ENCODE measurements at places on chromosomes 13 and 19.

- DNase-seq, result no peak
These were observed 1060.5 kb downstream of the DIAPH3 start for GRCh38 chr13:59103004-59103768.

DNA sequence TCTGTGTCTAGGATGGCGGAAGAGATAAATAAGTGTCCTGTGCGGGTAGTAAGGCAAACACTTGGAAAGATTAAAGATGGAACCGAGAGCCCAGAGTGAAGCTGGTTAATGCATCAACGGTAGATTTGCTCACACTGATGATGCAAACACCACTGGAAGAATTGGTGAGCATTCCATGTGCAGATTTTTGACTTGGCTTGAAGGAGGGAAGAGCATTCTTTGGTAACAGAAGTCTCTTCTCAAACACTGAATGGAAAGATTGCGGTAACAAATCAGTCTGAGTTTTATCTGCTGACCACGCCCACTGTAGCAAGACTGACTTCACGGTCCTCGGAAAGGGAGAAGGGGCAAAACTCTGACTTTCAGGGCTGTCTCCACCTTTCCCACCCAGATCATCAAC lies 112.5 kb downstream of the COL4A1 start:
- DNase-seq, result no peak

- DNase-seq, result no peak
These were observed 651.2 kb downstream of the SLITRK6 start for GRCh38 chr13:85148009-85148408.

- no peak for DNase-seq
These were observed 6.1 kb upstream of the PRKD2 start for GRCh38 chr19:46723023-46723461.

DNA sequence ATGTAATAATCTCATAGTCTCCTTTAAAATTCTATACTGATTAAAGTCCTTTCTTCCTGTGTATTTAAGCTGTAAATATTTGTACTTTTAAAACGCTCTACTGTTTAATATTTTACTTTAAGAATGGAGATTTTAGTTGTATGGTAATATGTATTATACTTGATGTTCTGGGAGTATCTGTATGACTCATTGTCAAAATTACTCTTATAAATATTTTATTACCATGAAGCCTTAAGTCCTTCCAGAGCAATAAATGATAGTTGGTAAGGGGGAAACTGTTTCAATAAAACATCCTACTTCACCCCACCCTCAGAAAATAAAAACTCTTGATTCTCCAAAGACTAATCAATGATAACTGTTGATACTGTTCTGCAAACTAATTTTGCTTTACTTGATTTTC lies 6.4 kb downstream of the PCDH9 start:
- no peak for DNase-seq

GRCh38 chr13:47549219-47549752 lies 451.8 kb downstream of the SUCLA2 start:
- DNase-seq, result no peak

GRCh38 chr13:106986687-106987426 lies 418.9 kb upstream of the ARGLU1 start:
- DNase-seq, result no peak

- no peak for DNase-seq
These were observed 27.3 kb upstream of the SLC7A10 start for GRCh38 chr19:33252971-33253370.

DNA sequence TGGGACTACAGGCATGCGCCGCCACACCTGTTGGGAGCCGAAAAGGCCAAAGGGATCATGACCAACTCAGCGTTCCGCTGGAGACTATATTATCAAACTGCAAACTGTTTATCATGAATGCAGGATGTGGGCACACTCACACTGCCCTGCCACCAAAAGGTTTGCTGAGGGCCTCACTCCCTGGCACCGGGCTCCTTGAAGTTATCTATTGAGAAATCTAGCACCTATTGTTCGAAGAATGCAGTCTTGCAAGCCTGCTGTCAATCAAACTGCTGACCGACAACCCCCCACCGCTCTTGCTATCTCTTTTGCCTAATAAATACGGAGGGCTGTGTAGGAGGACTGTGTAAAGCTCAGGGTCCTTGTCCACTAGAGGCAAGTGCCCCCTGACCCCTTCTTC lies 5.2 kb upstream of the ZNF836 start:
- DNase-seq, result no peak

DNA sequence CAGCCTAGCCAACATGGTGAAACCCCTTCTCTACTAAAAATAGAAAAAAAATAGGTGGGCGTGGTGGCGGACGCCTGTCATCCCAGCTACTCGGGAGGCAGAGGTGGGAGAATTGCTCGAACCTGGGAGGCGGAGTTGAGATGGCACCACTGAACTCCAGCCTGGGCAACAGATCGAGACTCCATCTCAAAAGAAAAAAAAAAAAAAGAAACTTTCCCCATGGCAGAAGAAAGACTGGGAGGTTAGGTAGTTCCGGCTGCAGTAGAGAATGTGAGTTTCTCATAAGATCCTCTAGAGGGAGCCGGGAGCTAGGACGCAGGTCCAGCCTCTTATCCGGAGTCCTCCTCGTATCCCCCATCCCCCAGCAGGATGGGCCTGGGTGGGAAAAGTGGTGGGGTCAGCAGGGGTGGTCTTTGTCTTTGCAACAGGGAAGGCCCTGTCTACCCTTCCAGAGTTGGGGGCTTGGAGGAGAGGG lies 13.2 kb upstream of the CREB3L3 start:
- no peak for DNase-seq

- no peak for DNase-seq
These were observed 828.4 kb upstream of the SLC10A2 start for GRCh38 chr13:103894626-103895025.

DNA sequence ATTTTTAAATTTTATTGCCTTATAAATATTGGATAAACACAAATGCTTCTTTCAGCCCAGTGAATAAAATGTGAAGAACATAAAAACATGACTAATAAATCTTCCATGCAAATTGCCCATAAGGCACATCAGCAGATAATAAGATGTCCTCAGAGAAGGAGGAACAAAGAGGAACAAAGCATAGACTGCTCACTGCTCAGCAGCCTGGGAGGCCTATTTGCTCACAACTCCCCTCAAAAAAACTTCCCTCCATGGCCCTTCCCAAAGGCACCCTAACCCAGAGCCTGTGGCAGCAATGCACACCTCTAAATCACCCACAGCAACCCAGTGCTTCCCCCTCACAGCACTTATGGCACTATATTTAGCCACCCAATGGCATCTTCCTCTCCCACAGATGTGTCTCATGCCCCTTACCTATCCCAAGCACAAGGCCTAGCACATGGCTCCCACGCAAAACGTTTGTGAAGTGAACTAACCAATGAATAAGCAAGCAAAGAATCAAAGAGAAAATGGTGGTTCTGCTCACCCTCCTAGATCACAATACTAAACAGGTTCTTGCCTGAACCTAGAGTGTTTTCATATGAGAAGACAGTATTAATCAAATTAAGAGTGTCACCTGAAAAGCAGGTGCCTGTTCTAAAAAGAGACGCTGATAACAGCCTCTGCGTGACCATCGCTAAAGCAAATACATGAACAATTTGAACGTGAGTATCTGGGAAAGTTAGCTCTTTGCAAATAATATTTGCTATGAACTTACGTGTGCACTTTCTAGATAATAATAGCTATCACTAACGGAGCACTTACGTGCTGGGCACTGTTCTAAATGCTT lies 96.9 kb downstream of the TBC1D4 start:
- no peak for DNase-seq

- DNase-seq, result no peak
These were observed 26.0 kb downstream of the ZSWIM4 start for GRCh38 chr19:13821292-13821691.

DNA sequence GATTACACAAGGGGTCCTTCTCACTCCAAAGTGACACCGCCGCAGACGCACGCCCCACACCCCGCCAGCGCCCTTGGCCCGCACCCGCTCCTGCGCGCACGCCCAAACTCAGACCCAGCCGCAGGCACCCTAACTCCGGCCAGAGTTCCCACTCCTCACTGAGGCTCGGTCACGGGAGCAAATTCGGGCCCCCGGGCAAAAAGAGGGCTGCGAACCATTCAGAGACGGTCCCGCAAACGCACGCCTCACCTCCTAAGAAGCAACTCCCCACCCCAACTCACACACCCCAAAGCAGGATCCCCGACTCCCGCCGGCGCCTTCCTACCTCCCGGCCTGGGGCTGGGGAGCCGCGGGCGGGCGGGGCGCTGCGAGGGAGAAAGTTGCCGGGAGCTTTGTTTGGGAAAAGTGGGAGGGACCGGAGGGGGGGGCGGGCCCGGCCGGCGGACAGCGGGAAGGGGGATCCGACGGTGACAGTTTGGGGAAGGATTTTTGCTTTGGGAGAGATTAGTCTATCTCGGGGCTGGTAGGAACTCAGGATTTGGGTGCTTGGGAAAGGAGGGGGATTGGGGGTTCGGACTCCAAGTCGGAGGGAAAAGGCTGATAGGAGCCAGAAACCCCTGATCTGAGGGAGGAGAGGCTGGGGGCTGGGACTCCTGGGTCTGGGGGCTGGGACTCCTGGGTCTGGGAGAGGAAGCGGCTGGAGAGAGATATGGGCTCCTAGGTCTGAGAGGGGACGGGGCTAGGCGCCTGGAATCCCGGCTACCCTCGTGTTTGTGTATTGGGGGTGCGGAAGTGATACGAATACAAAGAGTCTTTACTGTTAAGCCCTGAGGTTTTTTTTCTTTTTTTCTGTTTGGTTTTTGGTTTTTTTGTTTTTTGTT lies at the start of gene TEAD2:
TEAD2 (minus strand) TSS at position 369 of the 881 bp plus-strand sequence. CDS start 2,341 bp downstream, outside the sequence.
- DNase-seq, result peak; percentile 87

DNA sequence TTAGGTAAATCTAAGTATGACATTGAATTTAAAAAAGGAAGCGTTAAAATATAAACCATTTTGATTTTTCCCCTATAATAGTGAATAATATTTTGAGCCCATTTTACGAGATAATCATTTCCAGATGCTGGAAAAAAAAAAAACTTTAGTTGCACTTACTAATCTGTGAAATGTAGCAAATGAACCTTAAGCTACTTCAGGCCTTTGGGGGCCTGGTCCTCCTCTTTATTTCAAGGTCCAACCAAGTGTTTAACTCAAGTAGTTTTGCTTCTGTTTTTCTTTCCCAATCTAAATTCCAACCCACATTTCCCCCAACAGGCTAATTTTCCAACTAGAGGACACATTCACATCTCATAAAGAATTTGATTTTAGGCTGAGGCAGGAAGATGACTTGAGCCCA lies 101.2 kb downstream of the TNFRSF19 start:
- DNase-seq, result no peak

- no peak for DNase-seq
These were observed 327.5 kb upstream of the SPRY2 start for GRCh38 chr13:80668452-80668851.

DNA sequence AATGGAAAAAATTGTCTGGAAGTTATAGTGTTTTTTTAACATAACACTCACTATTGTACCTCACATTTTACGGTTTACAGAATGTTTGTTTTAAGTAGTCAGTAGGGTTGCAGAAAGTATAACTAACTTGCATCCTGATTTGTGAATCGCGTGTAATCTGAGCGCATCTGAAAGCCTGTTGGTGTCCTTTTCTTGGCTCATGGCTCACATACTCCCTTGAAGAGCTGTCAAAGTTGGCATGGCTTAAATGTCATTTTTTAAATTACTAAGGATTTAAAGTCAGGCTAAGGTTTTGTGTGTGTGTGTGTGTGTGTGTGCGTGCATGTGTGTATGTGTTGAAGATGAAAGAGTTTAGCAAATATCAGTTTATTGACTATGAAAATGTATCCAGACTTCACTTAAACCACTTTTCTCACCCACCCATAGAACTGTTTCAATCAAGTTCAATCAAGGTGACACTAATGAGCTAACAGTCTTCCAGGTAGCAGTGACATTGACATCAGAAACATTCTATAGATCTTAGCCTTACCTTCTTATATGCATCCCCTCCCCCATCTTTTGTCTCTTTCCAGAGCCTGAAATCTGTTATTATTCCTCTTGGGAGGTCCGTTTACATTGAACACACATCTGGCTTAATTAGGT lies 480.4 kb upstream of the SGCG start:
- no peak for DNase-seq

- DNase-seq, result no peak
These were observed 45.4 kb upstream of the POMP start for GRCh38 chr13:28613562-28613961.
